ENCODE measurements at places on chromosomes 12 and 14.

DNA sequence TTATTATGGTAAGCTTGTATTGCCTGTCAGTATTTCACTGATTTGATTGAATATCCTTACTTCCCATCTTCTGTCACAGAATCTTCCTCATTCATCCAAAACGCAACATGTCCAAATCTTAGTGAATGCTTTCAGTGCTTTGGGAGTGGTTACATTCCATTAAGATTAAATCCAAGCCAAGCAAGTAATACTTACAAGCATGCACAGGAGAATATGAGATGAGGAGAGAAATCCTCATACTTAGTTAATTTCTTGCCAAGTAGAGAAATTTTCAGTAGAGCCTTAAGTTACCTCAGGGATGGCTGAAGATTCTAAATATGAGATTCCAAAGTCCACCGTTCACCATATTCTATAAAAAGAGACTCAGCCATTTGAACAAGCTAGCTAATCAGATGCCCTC, 316.0 kb downstream of the RAD51B start:
- no peak for DNase-seq

- DNase-seq: no peak
These were observed 14.4 kb downstream of the FMNL3 start for GRCh38 chr12:49692851-49693250.

- DNase-seq: no peak
These were observed 35.0 kb downstream of the ERH start for GRCh38 chr14:69363055-69363454.

DNA sequence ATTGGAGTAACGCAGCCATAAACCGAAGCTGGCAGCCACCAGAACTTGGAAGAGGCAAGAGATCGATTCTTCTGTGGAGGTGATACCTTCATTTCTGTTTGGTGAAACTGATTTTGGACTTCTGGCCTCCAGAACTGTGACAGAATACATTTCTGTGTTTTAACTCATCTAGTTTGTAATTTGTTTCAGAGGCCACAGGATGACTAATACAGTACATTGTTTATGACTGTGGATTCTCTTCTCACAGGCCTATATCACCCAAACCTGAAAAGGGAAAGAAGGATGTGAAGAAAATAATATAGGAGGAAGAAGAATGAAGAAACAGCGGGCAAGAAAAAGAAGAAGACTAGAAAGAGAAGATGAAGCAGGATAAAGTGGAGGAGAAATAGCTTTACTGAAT, 263.8 kb upstream of the DIO2 start:
- no peak for DNase-seq

GRCh38 chr12:57128519-57129247, 400 bp downstream of the LRP1 start:
- DNase-seq: no peak

DNA sequence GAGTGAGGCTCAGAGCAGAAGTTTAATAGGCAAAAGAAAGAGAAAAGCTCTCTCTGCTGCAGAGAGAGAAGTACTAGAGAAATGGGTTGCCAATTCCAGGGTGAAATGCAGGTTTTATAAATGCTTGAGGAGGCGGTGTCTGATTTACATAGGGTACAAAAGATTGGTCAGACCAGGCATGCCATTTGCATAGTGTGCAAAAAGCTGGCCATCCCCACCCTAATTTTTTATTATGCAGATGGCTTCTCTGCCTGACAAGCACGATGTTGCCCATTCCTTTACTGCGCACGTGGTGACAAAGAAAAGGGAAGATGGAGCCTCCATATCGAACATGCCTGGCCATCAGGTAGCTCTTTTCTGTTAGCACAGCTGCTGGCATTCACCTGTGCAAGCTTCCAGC, 209.3 kb upstream of the PPFIA2 start:
- DNase-seq: no peak

GRCh38 chr12:67582844-67583243, 65.7 kb upstream of the DYRK2 start:
- no peak for DNase-seq

DNA sequence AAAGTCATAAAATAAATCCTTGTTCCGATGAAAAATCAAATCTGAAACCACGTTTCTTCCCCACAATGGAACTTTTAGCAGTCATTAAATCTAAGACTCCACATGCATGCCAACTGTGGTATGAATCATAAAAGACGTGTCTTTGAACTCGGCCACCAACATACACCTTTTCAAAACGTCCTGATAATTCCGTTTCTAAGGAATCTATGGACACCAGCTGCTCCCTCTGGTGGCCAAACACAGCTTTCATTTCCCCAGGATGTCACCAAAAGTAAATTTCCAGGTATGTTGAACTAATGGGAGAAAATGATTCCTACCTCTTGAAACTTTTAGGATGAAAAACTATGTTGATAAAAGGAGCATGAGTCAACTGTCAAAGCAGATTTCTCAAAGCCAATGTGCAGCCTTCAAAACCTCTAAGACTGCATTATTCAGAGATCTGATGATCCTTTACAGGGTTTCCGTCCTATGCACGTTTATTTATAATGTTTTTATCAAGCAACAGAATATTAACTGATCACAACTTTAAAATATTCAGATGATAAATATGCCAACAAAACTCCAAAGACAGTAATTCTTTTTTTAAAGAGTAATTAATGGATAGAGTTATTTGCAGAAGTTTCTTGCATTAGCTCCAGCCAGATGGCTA, 96.2 kb downstream of the CIT start:
- no peak for DNase-seq

GRCh38 chr14:78469947-78470346, 299.8 kb downstream of the NRXN3 start:
- no peak for DNase-seq

DNA sequence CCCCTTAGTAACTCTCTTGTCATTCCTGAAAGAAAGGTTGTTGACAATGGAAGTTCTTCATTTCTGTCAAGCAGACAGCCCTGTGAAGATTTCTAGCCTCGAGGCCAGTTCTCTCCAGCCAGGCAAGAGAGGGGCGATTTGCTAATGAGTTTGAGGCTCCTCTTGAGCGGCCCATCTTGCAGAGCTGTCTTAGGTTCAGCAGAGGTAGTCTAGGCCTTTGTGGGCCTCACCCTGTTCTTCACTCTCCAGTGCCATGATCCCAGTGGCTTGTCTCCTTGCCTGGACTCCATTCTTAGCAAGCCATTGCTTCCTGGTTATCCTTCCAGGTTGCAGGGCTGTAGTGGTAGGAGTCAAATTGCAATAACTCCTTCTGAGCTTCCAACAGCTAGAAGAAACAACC, 9.7 kb downstream of the TPH2 start:
- no peak for DNase-seq

DNA sequence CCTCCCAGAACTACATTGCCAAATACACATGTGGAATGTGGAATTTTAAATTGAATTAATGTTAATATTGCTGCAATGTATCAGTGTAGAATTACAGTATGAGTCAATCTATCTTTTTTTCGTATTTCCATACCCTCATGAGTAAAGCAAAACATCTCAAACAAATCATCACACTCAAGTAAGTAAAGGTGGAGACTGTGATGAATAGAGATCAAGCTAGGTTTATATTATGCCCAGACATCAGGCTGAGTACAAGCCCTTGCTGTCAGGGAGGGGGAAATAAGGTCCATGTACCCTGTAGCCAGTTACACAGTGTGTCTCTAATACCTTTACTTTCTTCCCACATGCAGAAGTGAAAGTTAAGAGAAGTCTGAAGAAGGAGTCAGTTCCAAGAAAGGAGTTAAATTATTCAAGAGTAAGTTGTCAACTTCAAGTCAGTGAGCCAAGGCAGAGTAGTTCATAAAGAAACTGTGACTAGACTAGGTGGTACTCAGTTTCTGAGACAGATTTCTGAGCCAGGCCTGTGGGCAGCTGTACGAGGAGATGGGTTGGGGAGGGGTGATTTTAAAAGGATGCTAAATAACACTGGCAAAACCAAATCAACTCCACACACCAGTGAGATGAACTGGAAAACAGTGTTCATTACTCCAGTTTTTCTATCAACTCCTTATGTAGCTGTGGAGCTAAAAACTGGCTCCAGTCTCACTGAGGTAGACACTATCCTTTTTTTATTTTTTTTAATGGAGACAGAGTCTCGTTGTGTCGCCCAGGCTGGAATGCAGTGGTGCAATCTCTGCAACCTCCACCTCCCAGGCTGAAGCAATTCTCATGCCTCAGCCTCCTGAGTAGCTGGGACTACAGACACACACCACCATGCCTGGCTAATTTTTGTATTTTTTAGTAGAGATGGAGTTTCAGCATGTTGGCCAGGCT, 23.8 kb upstream of the STK38L start:
- no peak for DNase-seq

DNA sequence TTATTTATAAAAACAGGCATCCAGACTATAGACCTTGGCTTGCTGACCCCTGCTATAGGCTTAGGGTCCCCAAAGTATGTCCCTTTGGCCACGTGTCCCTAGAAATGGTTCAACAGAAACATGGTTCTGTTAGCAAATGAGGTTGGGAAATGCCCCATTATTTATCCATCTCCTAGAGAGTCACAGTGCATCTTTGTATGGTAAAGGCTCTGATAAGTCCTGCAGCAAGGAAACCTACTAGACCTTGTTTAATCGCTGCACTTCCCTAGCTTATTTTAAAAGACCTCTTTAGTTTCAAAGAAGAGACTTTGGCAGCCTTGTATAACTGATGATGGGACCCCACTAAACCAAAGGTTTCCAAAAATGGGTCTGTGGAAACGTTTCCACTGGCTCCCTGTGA, 471.5 kb downstream of the MED13L start:
- DNase-seq: no peak

DNA sequence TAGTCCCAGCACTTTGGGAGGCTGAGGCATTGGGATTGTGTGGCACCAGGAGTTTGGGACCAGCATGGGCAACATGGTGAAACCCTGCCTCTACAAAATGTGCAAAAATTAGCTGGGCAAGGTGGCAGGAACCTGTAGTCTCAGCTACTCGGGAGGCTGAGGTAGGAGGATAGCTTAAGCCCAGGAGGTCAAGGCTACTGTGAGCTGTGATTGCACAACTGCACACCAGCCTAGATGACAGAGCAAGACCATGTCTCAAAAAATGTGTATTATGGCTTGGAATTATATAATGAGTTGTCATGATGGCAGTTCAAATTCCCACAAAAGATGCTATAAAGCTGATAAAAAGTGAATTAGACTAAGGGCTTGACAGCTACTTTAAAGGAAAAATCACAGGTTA, 20.6 kb upstream of the TMPRSS12 start:
- no peak for DNase-seq

- DNase-seq: no peak
These were observed 322.9 kb downstream of the KCNH5 start for GRCh38 chr14:62722406-62722805.

DNA sequence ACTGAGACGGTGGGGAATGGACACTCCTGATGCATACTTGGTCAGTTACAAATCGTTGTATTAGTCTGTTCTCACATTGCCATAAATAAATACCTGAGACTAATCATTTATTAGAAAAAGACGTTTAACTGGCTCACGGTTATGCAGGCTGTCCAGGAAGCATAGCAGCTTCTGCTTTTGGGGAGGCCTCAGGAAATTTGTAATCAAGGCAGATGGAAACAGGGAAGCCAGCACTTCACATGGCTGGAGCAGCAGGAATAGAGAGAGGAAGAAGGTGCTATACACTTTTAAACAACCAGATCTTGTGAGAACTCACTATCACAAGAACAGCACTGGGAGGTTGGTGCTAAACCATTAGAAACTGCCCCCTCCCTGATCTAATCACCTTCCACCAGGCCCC, 418.2 kb downstream of the FLRT2 start:
- DNase-seq: no peak

DNA sequence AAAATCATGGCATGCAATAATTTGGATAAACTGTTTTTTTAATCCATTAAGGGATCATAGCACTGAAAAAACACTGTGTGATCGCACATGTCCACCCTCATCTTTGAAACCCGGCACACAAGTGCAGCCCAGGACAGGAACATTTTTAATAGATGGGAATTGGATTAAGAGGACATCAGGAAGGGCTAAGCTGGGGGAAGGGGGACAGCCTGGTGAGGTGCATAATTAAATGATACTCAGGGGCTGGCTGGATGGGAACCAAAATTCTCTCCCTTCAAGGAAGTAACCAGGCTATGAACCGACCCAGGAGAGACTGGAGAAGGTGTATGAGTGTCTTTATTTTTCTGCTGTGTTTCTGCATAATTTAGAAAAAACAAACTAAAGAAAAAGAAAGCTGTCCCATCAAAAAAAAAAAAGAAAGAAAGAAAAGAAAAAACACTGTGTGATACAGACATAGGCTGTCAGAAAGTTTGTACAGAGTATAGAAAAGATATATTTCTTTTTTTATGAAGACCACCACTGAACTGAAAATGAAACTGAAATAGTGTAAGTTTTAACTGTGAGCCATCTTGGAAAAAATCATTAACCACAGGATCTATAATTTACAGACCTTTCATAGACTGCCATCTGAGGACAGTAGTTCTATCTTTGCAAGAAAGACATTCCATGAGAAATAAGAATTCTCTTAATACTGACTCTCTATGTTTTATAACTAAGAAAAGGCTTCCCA, 75.1 kb upstream of the SLC38A4 start:
- no peak for DNase-seq

GRCh38 chr12:25424211-25424731, 128.8 kb downstream of the LMNTD1 start:
- no peak for DNase-seq

DNA sequence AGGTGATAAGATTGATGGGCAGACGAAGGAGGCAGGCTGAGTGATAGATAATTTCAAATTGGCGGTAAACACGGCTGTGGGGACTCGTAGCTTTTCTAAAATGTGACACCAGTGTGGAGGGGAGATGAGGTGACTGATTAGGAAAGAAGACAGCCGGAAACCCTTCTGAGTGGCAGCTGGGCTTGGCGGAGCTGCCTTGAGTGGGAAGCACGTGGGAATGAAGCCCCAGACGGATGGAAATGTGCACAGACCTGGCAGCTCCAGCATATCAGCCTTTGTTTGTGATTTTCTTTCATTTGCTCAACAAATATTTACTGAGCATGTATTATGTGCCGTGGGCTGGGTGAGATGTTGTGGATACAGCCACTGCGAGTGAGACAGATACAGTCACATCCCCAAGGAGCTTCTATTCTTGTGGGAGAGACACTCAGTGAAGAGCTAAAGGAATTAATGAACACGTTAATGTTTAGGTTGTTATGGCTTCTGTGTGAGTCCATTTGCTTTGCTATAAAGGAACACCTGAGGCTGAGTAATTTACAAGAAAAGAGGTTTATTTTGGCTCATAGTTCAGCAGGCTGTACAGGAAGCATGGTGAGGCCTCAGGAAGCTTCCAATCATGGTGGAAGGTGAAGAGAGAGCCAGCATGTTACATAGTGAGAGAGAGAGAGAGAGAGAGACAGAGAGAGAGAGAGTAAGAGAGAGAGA, 65.5 kb upstream of the LHX5 start:
- no peak for DNase-seq

Data from NCI-H1092 treated with DMSO at 0.1 percent for 48 hours (cell line).